ENCODE measurements at places on chromosomes 11 and 22.

DNA sequence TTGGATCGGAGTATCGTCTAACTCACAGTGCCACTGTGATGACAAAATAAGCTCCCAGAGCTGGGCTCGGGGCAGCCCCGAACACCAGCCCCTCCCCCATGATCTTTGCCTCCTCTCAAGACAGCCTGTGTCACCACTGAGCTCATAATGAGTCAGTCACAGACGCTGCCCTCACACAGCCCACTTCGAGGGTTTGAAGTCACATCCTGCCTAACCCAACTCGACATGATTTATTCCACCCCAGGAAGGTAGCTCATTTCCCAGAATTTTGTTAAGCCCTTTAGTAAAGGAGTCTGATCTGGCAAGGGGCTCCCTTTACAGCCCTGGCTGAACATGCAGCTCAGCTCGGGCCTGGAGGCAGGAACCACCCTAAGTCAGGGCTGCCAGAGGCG is 22.8 kb downstream of the MYH9 start:
- peak; percentile 90 for DNase-seq

- peak; percentile 41 for DNase-seq
Measured at GRCh38 chr11:86672007-86672621, at the start of gene ME3. Gene ME3 (minus strand): TSS chr11:86672616.

DNA sequence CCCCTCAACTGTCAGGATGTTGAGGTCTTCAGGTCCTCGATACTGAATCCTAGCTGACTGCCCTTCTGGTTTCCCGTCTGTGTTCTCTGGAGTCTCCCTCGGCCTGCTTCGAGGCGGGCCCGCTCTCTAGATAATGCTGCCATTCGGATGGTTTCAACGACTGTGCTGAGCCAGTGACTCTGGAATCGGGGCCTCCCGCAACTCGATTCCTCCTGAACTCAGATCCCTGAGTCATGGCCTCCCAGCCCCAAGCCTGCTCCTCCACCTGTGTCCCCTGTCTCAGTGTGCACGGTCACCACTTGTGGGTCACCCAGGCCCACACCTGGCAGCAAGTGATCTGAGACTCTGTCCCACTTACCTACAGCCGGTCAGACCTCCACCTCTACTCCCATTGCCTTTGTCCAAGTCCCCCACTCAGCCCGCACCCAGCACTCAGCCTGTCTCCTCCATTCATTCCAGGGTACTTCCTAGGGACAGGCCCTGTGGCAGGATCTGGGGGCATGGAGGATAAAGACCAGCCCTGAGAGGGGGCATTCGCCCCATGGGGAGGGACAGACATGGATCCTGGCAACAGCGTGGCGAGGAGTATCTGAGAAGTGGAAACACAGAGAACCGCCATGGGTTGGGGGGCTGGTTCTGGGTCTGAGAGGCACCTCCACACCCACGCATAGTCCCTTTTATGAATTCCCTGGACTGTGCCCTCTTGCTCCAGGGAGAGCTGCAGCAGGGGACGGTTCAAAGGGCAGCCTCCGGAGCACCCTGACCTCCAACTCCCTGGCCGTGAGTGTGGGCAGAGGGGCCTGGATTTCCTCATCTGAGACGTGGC is 14.3 kb downstream of the MPST start:
- DNase-seq, result no peak

DNA sequence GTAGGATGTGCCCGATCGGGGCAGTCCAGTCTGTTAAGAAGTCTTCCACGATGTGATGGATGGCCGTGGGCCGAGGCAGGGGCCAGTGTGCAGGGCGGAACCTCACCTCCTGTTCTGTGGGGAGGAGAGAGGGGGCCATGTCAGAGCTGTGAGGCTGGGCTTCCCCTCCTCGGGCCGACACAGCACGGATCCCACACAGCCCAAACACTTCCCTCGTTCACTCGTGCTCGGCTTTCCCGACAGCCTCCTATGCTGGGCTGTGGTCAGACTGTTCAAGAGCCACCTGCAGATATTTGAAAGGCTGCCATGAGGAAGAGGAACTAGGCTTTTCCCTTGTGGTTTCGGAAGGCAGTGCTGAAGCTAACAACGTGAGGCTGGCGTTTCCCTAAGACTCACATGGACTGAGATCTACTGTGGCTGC is 12.3 kb upstream of the TXN2 start:
- DNase-seq, result no peak

DNA sequence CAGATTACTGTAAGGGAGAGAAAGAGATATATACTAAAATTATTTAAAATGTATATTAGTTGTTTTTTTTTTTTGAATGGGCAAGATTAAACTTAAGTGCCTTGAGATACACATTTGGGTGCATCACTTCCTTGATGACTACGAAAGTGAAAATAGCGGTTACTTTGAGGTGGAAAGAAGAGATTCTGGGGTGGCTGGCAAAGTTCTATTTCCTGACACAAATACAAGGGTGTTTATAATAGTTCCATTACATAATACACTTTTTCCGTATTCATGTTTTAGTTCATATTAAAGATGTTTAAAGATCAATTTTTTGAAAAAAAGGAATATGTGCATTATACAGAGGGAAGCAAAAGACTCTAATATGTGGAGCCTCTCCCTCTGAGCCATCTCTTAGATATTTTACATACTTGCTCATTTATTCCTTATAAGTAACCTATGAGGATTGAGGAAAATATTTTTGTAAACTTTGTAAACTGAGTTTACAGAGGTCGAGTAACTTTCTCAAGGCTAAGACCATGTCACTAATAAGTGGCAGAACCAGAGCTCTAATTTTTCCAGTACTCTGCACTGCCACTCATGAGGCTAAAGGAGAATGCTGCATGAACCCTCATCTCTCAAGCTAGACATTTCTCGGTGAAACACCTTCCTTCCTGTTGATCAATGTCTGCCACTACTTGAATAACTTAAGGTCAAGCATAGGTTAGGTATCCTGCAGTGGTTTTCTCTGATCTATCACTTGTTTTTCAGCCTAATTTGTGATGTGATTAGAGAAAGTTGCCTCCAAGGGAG is 58.6 kb downstream of the DDIAS start:
- DNase-seq, result no peak

- DNase-seq, result no peak
Measured at GRCh38 chr22:25569983-25570382, 5.5 kb downstream of the GRK3 start.

- peak; percentile 20 for DNase-seq
Measured at GRCh38 chr11:12942157-12942556, 67.0 kb upstream of the RASSF10 start.

GRCh38 chr22:35437049-35437448 is 37.1 kb downstream of the MCM5 start:
- DNase-seq, result no peak

GRCh38 chr11:86800076-86800959 is at the start of gene PRSS23:
Gene PRSS23 (plus strand): TSS chr11:86800542. CDS start chr11:86807644, 7,102 bp downstream.
- DNase-seq, result peak; percentile 85

- no peak for DNase-seq
Measured at GRCh38 chr22:48819961-48820360, 1007.7 kb downstream of the BRD1 start.

DNA sequence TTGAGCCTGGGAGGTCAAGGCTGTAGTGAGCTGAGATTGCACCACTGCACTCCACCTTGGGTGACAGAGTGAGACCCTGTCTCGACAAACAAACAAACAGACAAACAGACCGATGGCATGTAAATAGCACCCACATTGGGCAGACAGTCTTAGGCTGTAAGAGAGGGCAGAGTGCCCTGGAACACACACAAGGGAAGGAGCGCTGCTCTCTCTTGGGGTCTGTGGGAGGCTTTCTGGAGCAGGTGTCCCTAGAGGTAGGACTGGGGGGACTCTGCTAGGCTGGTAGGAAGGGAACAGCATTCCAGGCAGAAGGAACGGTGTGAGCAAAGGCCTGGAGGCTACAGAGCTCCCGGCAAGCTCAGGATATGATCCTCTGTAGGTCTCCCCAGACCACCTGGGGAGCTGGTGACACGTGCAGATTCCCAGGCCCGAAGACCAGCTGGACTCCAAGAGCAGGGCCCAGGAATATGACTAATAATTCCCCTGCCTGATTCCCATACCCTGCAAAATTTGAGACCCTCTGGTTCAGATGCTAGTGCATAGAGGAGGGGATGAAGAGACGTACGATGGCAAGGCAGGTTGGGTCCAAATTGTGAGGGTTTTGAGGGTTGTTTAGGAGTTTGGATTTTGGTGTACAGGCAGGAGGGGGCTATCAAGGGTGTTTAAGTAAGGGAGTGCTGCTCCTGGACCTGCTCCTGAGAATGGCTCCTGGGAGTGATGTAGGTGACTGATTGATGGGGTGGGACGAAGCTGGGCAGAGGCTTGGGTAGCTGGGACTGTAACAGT is 11.6 kb downstream of the SMIM38 start:
- DNase-seq, result no peak

DNA sequence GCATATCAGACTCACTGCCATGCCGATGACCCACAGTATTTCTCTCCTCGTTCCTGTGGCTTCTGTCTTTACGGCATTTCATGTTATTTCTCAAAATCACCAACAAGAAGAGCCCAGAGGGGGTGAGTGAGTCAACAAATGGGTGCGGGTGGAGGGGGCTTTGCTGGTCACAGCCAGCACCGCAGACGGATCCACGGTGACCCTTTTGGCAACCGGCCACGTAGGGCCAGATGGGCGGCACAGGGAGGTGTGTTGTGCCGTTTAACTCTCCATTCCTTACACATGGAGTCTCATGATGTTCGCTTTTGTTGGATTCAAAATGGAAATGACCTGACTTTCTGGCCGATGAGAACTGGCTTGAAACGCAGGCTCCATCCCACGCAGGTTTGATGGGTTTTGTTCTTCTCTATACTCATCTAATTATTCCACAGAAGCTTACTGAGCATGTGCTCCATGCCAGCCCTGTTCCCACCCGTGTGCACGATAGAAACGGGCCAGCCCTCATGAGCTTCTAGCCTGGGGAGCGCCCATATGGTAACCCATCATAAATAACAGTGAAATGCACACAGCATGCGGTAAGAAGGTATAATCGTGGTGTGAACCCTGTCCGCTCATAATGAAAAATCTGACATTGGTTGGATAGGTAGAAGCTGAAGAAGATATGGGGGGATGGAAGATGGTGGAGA is 319.9 kb downstream of the BRD1 start:
- DNase-seq, result no peak

GRCh38 chr11:68064926-68065325 is 26.1 kb downstream of the TCIRG1 start:
- DNase-seq, result no peak

- DNase-seq, result peak; percentile 34
Measured at GRCh38 chr22:40597526-40598430, 38.7 kb downstream of the MRTFA start.

DNA sequence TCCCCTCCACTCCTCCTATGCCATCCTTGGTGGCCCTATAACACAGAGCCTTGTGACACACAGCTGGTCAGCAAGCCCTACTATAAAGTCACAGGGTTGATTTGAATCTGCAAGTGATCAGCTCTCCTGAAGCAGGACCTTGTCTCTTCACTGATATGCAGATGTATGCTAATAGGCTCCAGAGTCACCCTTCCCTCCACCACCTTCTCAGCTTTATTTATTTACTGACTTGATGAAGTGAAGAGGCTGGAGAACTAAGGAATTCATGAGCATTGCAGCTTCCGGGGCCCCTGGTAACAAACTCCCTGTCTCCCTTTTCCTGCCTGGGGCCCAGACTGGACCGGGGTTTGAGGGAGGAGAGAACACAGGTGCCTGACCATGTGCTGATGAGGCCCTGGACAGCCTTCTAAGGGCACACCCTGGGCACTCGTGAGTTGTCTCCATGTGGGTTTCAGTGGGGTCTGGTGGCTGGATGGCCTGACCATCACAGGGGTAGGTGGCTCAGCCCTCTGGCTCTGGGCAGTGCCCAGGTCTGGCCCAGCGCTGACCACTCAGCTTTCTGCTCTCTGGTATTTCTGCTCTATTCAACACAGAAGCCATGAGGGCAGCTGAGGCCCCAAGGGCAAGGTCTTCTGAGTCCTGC is 307.5 kb downstream of the NTM start:
- DNase-seq, result no peak

DNA sequence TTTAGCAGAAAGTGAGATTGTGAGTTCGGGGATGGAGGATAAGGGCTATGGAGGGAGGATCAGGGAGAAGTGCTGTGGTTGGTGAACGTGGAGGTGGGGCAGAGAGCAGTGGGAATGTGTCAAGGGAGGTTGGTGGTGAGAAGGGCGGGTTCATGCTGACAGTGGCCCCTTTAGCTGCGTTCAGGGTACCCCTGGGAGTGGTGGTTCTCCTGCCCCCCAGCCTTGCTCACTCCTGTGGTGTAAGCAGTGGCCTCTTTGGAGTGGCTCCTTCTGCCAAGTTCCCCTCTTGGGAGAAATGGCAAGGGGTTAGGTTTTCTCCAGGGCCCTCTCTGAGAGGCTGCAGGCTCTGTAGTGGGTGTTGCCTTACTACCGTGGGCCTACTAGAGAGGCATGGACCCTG is 16.1 kb upstream of the NECTIN1 start:
- no peak for DNase-seq

GRCh38 chr11:65937766-65938165 is 7.5 kb upstream of the TSGA10IP start:
- no peak for DNase-seq

GRCh38 chr11:11641581-11641980 is 19.8 kb upstream of the GALNT18 start:
- DNase-seq, result no peak

GRCh38 chr11:1827095-1827813 is 7.5 kb upstream of the SYT8 start:
- peak; percentile 92 for DNase-seq

- no peak for DNase-seq
Measured at GRCh38 chr11:118230088-118230487, 5.3 kb upstream of the JAML start.

GRCh38 chr11:128412847-128413791 is 174.2 kb downstream of the ETS1 start:
- no peak for DNase-seq

DNA sequence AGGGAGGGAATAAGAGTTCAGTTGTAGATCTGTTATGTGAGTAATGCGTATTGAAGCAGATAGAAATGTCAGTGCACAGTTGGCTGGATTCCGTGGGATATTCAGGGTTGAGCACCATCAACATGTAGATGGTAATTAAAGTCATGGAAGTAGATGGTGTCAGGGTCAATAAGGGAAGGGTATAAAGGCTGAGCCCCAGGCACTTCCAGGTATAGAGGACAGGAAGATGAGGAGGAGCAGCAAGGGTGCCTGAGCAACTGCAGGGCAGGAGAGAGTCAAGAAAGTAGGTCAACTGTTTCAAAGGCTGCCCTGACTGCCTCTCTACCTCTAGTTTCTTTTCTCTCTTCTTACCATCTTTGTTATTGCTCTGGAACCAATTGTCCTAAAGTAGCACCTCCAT is 85.9 kb downstream of the MICAL2 start:
- no peak for DNase-seq
